ENCODE measurements at places on chromosomes 12 and 14.

DNA sequence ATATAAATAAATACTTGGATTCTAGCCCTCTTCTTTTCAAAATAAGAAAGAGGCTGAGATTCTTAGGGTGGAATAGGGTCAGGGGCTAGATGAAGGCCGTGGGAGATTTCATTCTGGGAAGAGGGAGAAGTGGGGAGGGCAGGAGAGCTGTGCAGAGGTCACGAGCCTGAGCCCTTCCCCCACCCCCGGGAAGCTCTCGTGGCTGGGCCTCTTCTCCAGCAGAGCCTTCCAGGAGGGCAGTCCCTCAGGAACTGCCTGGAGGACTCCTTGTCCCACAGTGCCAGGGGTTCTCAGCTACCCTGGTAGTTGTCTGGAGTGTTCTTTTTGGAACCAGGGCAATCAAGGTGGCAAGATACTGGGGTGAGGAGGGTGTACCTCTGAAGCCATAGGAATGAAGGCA, 94.0 kb downstream of the ESR2 start:
- DNase-seq, result no peak

GRCh38 chr12:7303230-7303629, 642 bp upstream of the ACSM4 start:
- no peak for DNase-seq

DNA sequence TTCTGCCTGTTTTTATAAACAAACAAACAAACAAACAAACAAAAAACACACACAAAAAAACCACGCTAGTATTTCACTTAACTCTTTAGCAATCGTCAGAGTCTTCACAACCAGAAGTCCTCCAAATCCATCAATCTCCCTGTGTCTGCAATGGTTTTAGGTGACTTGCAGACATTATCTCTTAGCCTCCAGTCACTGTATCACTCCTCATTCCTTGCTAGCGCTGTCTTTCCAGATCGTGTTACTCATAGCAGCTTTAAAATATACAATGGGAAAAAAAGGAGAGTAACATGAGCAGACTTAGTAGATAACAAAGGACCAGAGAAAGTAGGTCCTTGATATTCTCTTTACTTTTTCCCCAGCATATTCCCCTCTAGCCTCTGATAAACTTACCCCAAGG, 15.5 kb upstream of the ETNK1 start:
- DNase-seq, result no peak

GRCh38 chr14:90087433-90087832, 25.6 kb downstream of the KCNK13 start:
- no peak for DNase-seq

Measured in CD4-positive, alpha-beta memory T cell (primary cell).